Heart left ventricle (tissue), 16 donors: ENCODE measurements at places on chromosomes 12 and 14.

- no peak for DNase-seq
- H3K4me1 ChIP-seq: no peaks in the 10 kb centered on the region
- H3K4me3 ChIP-seq: no peak overlapping the region
- H3K27me3 ChIP-seq: no peaks in the 10 kb centered on the region
Observed at GRCh38 chr14:98913967-98914650, 357.9 kb downstream of the BCL11B start.

GRCh38 chr14:52852810-52853521 lies 61.6 kb upstream of the GNPNAT1 start:
- H3K36me3 ChIP-seq: peaks cover 21% of the 10 kb centered on the region
- H3K4me3 ChIP-seq: no peak overlapping the region
- no peak overlapping the region for H3K27ac ChIP-seq
- H3K27me3 ChIP-seq: no peaks in the 10 kb centered on the region
- H3K4me1 ChIP-seq: peaks cover 12% of the 10 kb centered on the region

DNA sequence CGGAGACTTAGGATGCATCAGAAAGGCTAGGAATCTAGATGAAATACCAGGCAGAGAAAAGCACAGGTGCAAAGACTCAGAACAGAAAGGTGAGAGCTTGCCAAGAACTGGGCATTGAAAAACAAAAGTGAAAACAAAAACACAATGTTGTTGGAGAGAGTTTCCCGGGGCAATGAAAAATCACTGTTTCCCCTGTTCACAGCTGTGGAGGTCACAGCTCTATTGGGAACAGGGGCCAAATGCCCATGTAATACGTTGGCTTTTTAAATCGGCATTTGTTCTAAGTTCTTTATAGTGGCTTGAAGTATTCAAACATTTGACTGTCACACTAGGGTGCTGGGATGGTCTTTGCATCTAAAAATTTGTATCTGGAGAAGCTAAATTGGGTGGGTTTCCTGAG lies 108.3 kb downstream of the SLC15A4 start:
- no peak for DNase-seq
- no peaks in the 10 kb centered on the region for H3K36me3 ChIP-seq
- no peak overlapping the region for H3K27ac ChIP-seq

- H3K4me1 ChIP-seq: no peaks in the 10 kb centered on the region
- H3K4me3 ChIP-seq: no peak overlapping the region
- H3K27ac ChIP-seq: no peak overlapping the region
- no peak for DNase-seq
Observed at GRCh38 chr14:62939970-62940369, 105.3 kb downstream of the KCNH5 start.

DNA sequence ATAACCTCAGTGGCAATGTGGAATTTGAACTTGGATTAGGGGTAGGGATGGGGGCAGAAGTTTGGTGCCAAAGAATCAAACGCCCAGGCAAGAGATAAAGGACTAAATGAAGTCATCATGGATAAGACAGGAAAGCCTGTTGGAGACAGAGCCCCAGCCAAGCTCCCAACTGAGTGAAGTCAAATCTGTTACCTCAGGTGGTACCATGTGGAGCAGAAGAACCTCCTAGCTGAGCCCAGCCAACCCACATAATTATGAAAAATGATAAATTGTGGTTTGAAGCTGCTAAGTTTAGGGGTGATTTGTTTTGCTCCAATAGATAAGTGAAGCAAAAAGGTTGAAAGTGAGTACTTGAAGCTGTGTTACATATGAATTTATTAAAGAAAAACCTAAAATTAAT lies 66.1 kb downstream of the SMOC1 start:
- H3K27me3 ChIP-seq: no peaks in the 10 kb centered on the region
- H3K4me1 ChIP-seq: no peaks in the 10 kb centered on the region
- H3K27ac ChIP-seq: no peak overlapping the region
- H3K36me3 ChIP-seq: no peaks in the 10 kb centered on the region
- DNase-seq: no peak
- H3K4me3 ChIP-seq: no peak overlapping the region

DNA sequence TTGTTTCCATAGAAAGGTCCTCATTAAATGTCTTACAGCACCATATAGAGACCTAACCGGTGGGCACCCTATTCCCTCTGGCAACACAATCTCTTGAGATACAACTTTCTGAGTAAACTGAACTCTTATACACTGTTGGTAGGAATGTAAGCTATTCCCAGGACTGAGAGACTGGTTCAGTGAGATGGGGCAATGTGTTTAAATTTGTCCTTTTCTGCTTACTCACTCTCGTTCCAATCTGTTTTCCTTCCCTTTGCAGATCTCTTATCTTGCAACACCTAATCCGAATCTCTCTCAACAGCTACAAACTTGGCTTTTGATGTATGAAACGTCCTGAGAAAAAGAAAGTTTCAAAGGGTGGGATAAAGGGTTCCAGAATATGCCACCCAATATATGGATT lies 26.1 kb upstream of the ETV6 start:
- H3K4me1 ChIP-seq: no peaks in the 10 kb centered on the region
- H3K27ac ChIP-seq: no peak overlapping the region
- DNase-seq: no peak
- H3K4me3 ChIP-seq: no peak overlapping the region
- no peaks in the 10 kb centered on the region for H3K36me3 ChIP-seq
- no peaks in the 10 kb centered on the region for H3K27me3 ChIP-seq

- H3K4me1 ChIP-seq: peaks cover 13% of the 10 kb centered on the region
- H3K36me3 ChIP-seq: peaks cover 6% of the 10 kb centered on the region
- DNase-seq: no peak
- no peaks in the 10 kb centered on the region for H3K27me3 ChIP-seq
- H3K27ac ChIP-seq: no peak overlapping the region
- H3K4me3 ChIP-seq: no peak overlapping the region
Observed at GRCh38 chr14:91267965-91268437, 23.5 kb upstream of the GPR68 start.

GRCh38 chr12:94020335-94020734 lies 128.0 kb upstream of the PLXNC1 start:
- H3K27ac ChIP-seq: no peak overlapping the region
- H3K36me3 ChIP-seq: no peaks in the 10 kb centered on the region
- H3K27me3 ChIP-seq: no peaks in the 10 kb centered on the region
- no peak overlapping the region for H3K4me3 ChIP-seq
- H3K4me1 ChIP-seq: no peaks in the 10 kb centered on the region

DNA sequence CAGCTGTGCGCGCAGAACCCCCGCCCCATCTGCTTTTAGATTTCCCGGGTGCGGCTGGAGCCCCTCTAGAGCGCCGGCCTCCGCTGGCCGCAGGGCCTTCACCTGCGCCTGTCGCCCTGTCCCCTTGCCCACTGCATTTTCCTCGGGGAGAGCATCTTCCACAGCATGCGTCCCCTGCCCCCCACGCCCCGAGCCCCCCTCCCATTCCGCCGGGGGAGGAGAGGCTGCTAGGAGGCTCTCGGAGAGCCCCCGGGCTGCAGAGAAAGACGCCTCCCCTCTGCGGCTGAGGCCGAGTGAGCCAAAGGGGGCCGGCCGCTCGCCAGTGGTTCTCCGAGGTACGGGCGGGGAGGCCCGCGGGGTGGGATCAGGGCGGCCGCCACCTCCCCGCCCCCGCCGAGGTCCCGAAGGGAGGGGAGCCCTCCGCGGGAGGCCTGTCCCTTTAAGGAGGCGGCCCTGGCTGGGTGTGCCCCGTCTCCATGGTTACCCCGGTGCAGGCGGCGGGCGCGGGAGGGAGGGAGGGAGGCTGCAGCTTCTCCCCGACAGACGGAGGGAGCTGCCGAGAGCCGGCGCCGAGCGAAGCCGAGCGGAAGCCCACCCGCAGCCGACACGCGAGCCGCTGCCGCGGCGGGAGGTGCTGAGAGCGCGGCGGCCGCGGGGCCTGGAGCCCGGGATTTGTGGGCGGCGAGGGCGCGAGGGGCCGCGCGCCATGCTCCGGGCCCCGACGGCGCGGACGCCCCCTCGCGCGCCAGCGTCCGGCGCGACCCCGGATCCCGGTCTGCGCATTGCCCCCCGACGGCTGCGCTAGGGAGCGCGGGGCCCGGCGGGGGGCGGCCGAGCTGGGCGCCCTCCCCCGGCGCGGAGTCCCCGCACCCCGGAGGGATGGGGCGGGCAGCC lies at the start of gene KCNH3:
KCNH3 (plus strand) TSS at position 521 of the 894 bp plus-strand sequence. CDS start 387 bp downstream, outside the sequence.
- H3K4me1 ChIP-seq: peaks cover 33% of the 10 kb centered on the region
- peaks cover 40% of the 10 kb centered on the region for H3K27me3 ChIP-seq
- H3K27ac ChIP-seq: no peak within 1 kb of the TSS
- peak within 1 kb of the TSS; percentile 59 for H3K4me3 ChIP-seq
- peak; percentile 84 for DNase-seq

DNA sequence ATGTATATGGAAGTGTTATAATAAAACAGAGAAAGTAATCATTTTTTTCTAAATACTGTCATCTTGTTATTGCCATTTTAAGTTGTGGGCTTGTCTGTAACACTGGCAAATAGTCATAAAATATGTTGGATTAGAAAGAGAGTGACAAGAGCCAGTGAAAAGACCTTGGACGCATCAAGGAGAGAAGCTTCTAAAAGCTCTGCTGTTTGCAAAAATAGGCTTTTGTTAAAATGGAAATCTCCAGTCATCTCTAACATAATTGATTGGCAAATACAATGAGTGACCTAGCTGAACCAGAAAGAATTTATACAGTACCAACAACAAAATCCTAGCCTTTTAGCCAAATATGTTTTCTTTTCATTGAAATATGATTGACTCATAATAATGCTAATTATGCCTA lies 245.8 kb upstream of the RMST start:
- no peak overlapping the region for H3K27ac ChIP-seq
- no peaks in the 10 kb centered on the region for H3K4me1 ChIP-seq
- DNase-seq: no peak
- H3K4me3 ChIP-seq: no peak overlapping the region
- no peaks in the 10 kb centered on the region for H3K36me3 ChIP-seq
- no peaks in the 10 kb centered on the region for H3K27me3 ChIP-seq

- H3K36me3 ChIP-seq: no peaks in the 10 kb centered on the region
- no peak overlapping the region for H3K27ac ChIP-seq
- H3K4me1 ChIP-seq: no peaks in the 10 kb centered on the region
- H3K4me3 ChIP-seq: no peak overlapping the region
- no peaks in the 10 kb centered on the region for H3K27me3 ChIP-seq
Observed at GRCh38 chr12:41460906-41461305, 272.8 kb downstream of the PDZRN4 start.

DNA sequence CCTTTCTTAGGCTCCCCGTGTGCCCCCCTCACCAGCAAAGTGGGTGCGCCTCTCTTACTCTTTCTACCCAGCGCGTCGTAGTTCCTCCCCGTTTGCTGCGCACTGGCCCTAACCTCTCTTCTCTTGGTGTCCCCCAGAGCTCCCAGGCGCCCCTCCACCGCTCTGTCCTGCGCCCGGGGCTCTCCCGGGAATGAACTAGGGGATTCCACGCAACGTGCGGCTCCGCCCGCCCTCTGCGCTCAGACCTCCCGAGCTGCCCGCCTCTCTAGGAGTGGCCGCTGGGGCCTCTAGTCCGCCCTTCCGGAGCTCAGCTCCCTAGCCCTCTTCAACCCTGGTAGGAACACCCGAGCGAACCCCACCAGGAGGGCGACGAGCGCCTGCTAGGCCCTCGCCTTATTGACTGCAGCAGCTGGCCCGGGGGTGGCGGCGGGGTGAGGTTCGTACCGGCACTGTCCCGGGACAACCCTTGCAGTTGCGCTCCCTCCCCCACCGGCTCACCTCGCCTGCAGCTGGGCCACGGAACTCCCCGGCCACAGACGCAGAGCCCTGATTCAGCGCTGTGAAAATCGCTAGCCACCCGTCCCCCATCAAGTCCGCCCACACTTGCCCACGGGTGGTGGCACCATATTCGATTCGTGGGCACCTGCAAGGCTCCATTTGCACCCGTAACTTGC lies 1.3 kb downstream of the TMEM233 start:
- H3K36me3 ChIP-seq: no peaks in the 10 kb centered on the region
- no peak for DNase-seq
- H3K4me1 ChIP-seq: peaks cover 9% of the 10 kb centered on the region
- peak overlapping the region; percentile 69 for H3K4me3 ChIP-seq
- H3K27ac ChIP-seq: peak overlapping the region; percentile 76

DNA sequence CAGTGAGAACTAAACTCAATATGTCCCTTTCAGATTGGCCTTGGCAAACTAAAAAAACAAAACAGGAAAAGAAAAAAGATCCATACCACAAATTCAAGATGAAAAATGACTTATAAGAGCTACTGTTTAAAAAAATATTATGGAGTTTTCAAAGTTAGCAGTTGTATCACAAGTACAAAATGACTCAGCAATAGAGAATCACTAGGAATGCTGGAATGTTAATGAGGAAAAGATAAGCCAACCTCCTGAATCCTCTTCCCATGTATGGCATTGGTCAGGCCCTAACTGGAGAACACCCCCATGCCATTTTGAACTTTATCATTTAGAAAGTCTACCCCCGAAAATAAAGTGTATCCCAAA lies 62.2 kb downstream of the PPP1R36 start:
- H3K27ac ChIP-seq: peak overlapping the region; percentile 64
- DNase-seq: no peak
- no peaks in the 10 kb centered on the region for H3K4me1 ChIP-seq
